ENCODE measurements at places on chromosomes 2 and 18.
A peak's percentile ranks its signal among the peaks of the same experiment; 100 is the strongest.

- no peak for DNase-seq
Measured at GRCh38 chr2:173030561-173031490, 44.8 kb upstream of the MAP3K20 start.

GRCh38 chr2:38935568-38936172 lies 46.0 kb downstream of the ARHGEF33 start:
- no peak for DNase-seq

- no peak for DNase-seq
Measured at GRCh38 chr2:178238154-178238521, 43.8 kb downstream of the OSBPL6 start.

- no peak for DNase-seq
Measured at GRCh38 chr2:186302263-186302662, 183.8 kb upstream of the ZC3H15 start.

DNA sequence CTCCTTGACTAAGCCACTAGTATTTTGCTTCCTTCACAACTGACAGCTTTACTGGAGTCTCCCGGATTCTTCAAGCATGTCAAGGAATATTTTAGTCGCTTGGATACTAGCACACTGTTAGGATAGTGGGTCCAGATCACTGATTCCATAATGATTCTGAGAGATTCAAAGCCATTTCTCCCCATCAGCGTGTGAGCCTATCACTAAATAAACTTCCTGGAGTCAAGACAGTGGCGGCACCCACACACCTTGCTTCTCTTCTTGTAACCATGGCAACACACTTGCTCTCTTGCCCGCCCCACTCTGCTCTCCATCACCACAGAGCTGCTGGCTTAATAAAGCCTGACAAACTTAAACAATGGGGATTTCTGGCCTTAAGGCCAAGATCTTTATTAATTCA lies 245.1 kb downstream of the LRRTM1 start:
- DNase-seq: no peak

DNA sequence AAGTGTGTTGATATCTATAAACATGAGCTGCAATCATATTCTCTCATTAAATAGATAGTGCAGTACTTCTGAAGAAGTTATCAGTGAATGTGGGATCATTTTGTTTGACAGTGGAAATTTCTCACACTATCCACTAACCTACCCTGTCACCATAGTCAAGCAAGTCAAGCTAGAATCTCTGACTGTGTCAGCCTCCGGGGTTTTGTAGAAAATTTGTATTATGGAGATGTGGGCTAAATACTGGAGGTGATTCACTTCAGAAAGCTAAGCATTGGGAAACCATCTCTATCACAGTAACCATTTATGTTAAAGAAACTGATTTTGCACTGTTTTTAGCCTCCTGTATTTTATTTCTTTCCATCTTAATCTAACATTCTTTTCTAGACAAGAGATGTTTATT lies 126.6 kb upstream of the CREB1 start:
- DNase-seq: no peak

GRCh38 chr2:119259296-119259860 lies 35.7 kb downstream of the STEAP3 start:
- no peak for DNase-seq

GRCh38 chr2:74876081-74876886 lies 42.4 kb downstream of the HK2 start:
- DNase-seq: peak; percentile 2

- no peak for DNase-seq
Measured at GRCh38 chr2:49616800-49617199, 462.5 kb upstream of the FSHR start.

GRCh38 chr2:173424886-173425285 lies 70.2 kb downstream of the CDCA7 start:
- no peak for DNase-seq

GRCh38 chr2:72028996-72029395 lies 118.7 kb downstream of the CYP26B1 start:
- no peak for DNase-seq

GRCh38 chr2:28391564-28392296 lies 928 bp upstream of the FOSL2 start:
- no peak for DNase-seq

DNA sequence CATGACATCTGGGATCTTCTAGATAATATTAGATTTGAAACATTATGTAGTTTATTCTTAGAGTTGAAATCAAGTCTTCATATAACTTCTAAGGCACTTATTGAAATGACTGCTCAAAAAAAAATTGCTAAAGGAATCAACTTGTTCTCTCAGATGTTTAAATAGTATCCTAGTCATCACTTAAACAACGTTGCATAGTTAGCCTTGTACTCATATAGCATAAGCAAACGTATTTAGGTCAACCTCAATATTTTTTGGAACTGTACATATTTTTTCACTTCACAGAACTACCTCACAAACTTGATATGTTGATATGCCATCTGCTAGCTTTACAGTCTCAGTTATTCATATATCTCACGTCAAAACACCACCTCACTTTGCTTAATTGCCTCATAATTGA lies 47.1 kb upstream of the CREB1 start:
- DNase-seq: no peak

DNA sequence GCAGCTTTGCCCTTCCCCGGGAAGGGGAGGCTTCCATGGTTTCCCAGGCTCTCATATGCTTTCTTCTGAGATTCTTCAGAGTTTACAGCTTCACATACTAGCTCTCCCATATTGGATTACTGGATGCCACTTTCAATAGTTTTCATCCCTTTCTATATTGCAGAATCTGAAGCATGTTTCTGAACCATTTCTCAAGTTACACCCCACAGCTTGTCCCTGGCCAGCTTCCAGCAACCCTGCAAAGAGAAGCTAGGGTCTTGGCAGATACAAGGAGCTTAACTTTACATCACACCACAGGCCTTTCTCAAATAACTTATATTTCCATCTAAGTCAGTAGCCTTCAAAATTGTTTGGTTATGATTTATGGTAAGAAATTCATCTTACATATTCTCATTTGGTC lies 39.6 kb downstream of the LHCGR start:
- DNase-seq: no peak

DNA sequence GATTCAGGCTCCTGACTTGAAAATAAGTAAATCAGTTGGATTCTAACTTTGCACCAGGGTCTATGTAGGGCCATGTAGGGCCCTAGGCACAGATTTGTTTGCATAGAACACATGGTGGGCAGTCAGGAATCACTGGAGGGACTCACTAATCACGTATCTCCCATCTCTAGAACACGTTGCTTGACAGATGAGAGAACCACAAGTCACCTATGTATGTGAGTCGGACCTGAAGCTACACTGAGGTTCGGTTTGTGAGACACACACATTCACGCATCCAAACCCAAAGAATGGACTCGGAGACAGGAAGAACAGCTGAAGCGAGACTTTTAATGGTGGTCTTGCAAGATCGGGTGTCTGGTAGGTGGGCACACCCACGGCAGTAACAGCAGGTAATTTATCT lies 157.0 kb downstream of the ZNF516 start:
- DNase-seq: no peak

- DNase-seq: no peak
Measured at GRCh38 chr2:73292906-73293533, 328 bp downstream of the EGR4 start.

- DNase-seq: no peak
Measured at GRCh38 chr2:236286873-236287545, 22.8 kb upstream of the ASB18 start.

DNA sequence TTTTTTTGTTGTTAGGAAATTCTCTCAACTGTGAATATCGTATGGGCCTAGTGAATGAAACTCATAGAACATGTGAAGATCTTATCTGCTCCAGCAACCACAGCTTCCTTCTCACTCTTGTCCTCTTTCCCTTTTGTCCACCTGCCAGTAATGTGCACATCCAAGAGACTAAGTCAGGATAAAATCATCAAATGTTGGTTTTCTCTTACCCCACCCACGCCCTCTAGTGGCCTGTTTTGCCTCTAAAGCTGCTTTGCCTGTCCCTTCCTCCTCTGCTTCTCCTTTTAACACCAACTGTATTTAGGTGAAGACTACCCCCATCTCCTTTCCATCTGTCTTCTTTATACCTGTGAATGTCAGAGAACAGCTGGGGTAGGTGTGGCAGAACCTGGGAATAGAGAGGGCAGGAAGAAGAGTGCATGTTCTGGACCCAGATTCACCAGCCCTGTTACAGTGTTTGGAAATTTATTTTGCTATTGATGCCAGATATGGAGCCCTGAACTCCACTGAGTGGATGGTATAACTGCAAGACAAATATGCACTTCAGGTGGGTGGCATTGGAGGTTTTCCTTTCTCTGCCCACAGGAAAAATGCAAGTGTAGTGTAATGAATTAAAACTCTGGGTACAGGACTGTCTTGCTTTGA lies 8.4 kb upstream of the MGAT5 start:
- peak; percentile 8 for DNase-seq

DNA sequence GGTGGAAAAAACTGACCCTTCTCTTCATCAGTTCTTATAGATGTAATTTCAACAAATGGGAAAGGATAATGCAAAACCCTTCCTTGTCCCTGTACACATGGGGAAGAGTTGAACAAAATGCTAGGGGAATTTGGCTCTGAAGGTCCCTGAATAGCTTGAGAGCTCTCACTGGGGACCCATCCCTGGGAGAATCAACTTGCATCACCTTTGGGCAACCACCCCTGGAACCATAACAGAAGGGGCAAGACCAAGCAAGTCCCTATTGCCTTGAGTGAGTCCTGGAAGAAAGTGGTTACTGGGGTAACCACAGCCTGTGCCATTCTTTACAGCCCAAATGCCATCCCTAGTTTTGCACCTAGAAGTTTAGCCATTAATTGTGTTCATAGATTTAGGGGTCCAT lies 52.2 kb upstream of the B3GNT2 start:
- DNase-seq: no peak

DNA sequence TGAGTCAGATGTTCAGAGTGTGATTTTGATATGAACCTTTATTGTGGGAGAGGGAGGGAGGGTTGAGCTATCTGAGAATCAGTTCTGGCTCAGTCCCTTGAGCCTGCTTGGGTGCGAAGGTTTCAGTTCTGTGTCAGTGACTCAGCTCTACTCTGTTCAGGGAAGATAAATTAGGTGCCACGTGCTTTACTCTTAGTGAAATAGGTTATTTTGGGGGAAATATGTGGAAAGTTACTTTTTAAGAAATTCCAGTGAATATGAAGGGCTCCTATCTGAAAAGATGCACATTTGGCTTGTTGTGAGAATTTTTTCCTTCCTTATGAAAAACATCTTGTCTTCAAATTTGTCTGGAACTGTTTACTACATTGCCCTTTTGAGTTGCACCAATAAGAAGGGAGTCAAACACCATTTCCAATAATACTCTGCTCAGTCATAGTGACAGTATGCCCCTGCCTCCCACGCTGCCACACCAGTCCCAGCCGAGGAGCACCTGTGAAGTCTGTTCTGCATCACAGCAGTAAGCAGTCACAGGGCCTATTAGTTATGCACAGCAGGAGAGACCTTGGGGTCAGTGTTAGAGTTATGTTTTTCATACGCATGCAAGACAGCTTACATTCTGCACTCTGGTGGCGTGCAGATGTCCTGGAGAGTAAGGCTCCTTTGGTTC lies 32.8 kb upstream of the DNAH7 start:
- DNase-seq: no peak

- DNase-seq: no peak
Measured at GRCh38 chr2:8803658-8804379, 33.6 kb downstream of the KIDINS220 start.

DNA sequence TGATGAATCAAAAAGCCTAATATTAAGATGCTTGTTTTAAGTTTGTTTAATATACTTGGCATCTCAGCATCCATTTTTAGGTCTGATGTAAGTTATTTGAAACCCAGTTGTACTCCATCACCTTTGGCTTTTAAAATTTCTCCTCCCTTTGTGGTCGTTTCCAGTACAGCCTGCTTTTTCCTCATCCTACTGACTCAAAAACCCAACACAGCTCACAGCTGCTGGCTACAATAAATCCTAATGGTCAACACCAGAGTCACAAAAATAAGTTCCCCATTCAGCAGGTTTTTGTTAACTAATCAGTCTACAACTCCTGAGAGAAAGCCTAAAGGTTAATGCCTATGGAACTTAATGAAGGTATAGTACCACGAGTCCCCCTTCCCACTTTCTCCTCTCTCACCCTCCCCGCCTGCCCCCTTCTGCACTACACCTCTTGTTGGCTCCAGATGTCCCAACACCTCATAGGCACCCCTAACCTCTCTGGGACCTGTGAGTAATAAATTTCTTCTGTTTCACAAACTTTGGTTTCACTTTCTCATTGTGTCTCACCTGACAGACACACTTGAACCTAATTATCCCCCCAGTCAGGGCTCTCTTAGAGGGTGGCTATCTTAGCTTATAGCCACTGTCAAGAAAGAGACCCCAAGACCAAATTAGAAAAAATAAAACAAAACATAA lies 148.6 kb downstream of the GALNT1 start:
- DNase-seq: no peak

GRCh38 chr2:191901031-191901430 lies 54.1 kb upstream of the CAVIN2 start:
- DNase-seq: no peak

DNA sequence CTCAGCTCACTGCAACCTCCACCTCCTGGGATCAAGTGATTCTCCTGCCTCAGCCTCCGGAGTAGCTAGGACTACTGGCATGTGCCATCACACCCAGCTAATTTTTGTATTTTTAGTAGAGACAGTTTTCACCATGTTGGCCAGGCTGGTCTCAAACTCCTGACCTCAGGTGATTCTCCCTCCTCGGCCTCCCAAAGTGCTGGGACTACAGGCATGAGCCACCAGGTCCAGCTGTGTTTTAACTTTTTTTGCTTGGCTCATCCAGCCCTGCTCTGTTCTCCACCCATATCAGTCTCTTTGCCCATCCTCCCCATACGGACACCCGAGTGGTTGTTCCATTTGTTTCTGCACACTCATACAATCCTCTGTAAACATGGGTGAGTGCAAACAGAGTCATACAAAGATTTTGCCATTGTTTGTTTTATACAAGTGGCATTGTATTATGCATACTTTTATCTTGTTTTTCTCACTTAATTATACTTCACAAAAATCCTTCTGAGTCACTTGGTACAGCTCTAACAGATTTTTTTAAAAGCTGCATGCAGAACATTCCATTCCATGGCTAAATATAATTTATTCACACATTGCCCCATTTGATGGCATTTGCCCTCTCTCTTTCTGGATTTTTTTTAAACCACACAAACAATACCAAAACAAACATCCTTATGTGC lies 5.3 kb downstream of the APOB start:
- DNase-seq: no peak

DNA sequence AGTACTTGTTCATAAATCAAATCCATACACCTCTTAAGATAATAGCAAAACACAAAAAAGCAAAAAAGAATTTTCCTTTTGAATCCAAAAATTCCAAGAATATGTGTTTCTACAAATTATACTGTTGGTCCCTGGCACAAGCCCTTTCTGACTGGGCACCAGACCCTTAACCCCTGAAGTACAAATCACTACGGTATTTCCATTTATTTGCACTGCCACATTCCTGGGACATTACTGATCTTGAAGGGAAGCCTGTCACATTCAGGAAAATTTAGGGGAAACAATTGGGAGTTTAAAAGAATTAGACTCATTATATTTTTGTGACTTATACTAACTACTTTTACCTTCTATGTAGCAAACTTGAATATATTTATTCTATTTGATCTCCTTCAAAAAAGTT lies 98.8 kb downstream of the ZNF521 start:
- no peak for DNase-seq

GRCh38 chr2:48448274-48449061 lies 81.5 kb upstream of the STON1 start:
- DNase-seq: no peak

Data from NCI-H1417 treated with DMSO at 0.1 percent for 48 hours (cell line).